Lower lobe of right lung (tissue), 2 donors: ENCODE measurements at places on chromosomes 6 and 20. TPM values are rescaled to one million over a fixed set of nuclear protein-coding genes. Genes with fewer than 3 reads are reported as not detected.

GRCh38 chr6:29926413-29927274 lies 15.7 kb upstream of the HLA-A start:
- peak; percentile 91 for DNase-seq

The EPB41L2 gene
- 124 TPM for total RNA-seq

The OPN5 gene
- not detected for total RNA-seq

- DNase-seq: peak; percentile 27
Measured at GRCh38 chr20:63697357-63697867, 960 bp downstream of the TNFRSF6B start.

The DNAH8 gene
- 0.03 TPM for total RNA-seq

DNA sequence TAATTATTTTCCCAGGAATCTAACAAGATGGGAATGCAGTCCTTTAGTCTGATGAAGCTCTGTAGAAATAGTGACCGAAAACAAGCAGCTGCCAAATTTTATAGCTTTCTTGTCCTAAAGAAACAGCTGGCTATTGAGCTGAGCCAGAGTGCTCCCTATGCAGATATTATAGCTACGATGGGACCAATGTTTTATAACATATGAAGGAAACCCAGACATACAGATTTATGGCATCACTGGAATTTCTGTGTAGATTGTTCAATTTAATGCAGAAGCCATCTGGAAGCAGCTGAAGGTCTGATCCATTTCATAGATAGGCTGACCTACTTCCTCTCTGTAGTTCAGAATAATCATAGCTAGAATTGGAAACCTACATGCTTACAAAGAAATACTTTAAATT lies 11.8 kb upstream of the SNPH start:
- no peak for DNase-seq

GRCh38 chr6:156163311-156163710 lies 613.9 kb upstream of the ARID1B start:
- DNase-seq: no peak

The GLP1R gene
- 0.35 TPM for total RNA-seq

GRCh38 chr6:25447570-25447929 lies 168.4 kb downstream of the CARMIL1 start:
- DNase-seq: no peak

The OSTM1 gene
- total RNA-seq: 63.8 TPM

The ENPP1 gene
- 3.3 TPM for total RNA-seq

The NMBR gene
- total RNA-seq: not detected

- no peak for DNase-seq
Measured at GRCh38 chr6:97995158-97995557, 712.1 kb upstream of the MMS22L start.

DNA sequence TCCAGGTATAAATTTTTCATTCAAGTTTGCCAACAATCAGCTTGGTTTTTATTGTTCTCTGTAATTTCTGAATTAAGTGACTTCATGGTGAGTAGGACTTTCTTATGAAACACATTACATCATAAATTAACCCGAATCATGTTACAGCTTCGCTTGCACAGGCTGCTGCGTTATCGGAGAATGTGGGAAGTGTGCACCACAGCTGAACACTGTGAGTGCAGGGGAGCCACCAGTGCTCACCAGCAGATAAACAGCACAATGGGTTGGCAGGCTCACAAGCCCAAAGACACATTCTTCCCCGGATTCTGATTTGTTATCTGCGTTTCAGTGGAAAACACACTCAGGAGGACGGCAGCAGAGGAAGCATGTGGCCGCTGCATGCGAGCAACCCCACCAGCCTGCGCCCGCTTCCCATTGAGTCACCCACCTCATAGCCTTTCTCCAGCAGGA lies 121.1 kb downstream of the GMDS start:
- peak; percentile 43 for DNase-seq

GRCh38 chr20:61857414-61857775 lies 208.3 kb downstream of the TAF4 start:
- DNase-seq: no peak

The USP49 gene
- 3.9 TPM for total RNA-seq

DNA sequence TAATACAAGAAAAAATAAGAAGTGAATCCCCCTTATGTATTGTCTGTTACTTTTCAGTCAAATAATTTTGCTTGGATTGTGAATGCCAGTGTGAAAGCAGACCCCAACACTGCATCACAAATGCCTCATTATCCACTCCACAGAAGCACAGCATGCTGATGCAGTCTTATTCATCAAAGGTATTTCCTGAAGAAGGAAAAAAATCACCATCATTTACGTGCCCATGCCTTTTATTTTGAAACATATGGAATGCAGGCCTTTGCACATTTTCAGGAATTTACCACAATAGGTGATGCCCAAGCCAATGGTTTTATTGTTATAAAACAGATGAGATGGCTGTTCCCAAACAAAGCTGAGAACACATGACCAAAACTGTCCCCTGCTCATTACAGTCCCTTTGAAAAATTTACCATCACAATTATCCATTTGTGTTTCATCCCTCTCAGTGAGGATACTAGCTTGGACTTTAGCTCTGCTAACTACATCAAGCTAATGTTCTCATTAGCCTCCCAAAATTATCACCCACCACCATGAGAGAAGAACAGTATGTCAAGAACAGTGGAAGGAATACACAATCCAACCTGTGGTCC lies 180.6 kb upstream of the HTR1E start:
- no peak for DNase-seq

The PXDC1 gene
- 50.9 TPM for total RNA-seq

The LCA5 gene
- total RNA-seq: 7.1 TPM

The BTNL2 gene
- total RNA-seq: not detected

The KIF25 gene
- total RNA-seq: 0.56 TPM

GRCh38 chr20:52209154-52209571 lies 17.6 kb upstream of the ZFP64 start:
- no peak for DNase-seq

- DNase-seq: no peak
Measured at GRCh38 chr6:91761621-91762020, 1174.7 kb upstream of the MAP3K7 start.

DNA sequence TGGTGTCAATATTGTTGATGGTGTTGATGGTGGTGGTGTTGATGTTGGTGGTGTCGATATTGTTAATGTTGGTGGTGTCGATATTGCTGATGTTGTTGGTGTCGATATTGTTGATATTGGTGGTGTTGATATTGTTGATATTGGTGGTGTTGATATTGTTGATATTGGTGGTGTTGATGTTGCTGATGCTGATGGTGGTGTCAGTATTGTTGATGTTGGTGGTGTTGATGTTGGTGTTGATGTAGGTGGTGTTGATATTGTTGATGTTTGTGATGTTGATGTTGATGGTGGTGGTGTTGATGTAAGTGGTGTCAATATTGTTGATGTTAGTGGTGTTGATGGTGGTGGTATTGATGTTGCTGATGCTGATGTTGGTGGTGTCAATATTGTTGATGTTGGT lies 240.0 kb downstream of the CDH4 start:
- DNase-seq: no peak

DNA sequence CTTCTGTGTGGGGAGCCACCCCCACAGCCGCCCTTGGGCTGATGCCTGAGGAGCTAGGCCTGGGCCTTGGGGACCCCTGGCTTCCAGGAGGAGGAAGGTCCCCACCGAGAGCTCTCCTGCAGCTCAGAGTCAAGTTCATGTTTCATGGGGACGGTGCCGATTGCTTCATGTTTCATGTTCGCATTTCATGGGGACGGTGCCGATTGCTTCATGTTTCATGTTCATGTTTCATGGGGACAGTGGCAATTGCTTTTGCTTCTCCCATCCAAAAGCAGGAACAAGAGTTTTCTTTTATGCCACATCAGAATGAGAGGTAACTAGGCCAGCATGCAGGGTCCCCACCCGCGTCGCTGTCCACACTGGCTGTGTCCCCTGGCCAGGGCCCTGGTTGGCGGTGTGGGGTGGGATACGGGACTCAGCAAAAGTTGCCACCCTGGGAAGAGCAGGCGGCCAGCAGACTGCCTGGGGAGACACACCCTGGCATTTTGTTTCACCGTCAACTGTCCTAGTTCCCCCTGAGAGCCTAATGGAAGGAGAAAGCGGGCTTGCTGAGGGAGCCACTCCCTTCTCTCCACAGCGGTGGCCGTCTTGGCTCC lies 46.0 kb downstream of the DACT2 start:
- no peak for DNase-seq

DNA sequence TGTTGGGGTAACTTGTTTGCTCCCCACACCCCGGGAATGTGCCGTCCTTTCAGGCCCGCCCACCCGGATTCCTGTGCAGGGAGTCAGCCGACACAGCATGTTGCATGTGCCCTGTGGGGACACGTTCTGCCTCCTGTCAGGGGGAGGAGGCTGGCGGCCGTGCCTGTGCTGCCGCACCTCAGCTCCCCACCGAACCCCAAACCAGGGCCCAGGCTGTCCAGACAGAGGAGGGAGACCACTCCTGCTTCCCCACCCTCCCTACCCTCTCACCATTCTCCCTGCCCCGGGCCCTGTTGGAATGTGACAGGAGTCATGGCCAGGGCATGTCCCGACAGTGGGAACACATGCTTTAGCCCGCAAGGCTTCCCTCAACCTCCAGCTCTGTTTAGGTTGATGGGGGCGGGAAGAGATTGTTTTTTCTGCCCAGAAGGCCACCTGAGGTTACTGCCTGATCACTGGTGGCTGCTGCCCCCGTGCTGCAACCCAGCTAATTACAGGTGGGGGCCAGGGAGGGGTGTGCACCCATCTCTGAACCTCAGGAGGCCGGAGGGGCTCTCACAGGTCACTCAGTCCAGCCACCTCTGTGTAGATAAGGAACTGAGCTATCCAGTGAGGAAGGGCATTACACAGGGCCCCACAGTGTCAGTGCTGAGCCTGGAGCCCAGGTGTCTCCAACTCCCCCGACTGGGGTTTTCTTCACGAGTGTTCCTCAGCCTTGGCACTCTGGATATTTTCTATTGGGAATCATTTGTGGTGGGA lies 13.6 kb downstream of the LRRC73 start:
- DNase-seq: no peak

GRCh38 chr6:158810155-158811095 lies 8.7 kb downstream of the EZR start:
- DNase-seq: no peak

DNA sequence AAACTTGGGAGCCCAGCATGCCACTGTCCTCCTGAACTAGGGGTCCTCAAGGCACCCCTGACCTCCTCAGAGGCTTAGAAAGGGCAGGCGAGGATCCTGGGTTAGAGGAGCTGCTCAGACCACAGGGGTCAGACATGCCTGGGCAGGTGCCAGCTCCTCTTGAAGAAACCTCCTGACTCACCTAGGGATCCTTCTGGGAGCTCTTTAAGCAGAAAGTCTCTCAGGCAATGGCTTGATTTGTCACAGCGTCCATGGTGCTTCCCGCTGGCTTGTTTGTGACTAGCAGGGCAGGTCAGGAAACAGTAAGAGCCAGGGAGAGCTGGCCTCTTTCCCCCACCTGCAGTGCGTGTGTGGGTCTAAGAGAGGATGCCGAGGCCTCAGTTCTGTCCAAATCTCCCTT lies 174.5 kb upstream of the SNX9 start:
- no peak for DNase-seq
